CD4-positive, alpha-beta T cell treated with Interleukin-15 for 1 hour (primary cell): ENCODE measurements at places on chromosomes 2 and 18.

- DNase-seq = no peak
Measured at GRCh38 chr18:69840445-69840844, 107.2 kb downstream of the CD226 start.

GRCh38 chr2:134391751-134392160, 137.9 kb downstream of the MGAT5 start:
- no peak for DNase-seq

DNA sequence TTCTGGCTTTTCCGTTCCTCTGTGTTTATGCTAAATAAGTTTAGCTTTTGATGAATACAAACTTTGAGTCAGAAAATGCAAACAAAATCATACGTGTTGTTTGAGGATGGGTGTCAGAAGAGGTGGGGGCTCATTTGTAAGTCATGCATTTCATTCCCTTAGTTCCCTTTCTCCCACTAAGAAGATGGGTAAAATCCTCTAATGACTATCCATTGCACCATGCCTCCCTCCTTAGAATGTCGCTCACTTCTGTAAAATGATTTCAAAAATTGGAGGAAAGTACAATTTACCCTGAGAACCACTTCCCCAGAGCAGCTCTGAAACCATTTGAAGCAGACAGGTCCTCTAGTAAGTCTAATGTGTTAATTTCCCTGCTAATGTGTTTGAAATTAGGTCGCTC, 629.6 kb upstream of the VRK2 start:
- DNase-seq = no peak

GRCh38 chr2:192960945-192961344, 766.2 kb upstream of the TMEFF2 start:
- DNase-seq = no peak

- DNase-seq = no peak
Measured at GRCh38 chr2:189152483-189152882, 27.1 kb downstream of the COL5A2 start.

GRCh38 chr18:42177390-42177789, 222.4 kb downstream of the PIK3C3 start:
- DNase-seq = no peak
